Fibroblast of pulmonary artery (primary cell): ENCODE measurements at places on chromosomes 4 and X.

DNA sequence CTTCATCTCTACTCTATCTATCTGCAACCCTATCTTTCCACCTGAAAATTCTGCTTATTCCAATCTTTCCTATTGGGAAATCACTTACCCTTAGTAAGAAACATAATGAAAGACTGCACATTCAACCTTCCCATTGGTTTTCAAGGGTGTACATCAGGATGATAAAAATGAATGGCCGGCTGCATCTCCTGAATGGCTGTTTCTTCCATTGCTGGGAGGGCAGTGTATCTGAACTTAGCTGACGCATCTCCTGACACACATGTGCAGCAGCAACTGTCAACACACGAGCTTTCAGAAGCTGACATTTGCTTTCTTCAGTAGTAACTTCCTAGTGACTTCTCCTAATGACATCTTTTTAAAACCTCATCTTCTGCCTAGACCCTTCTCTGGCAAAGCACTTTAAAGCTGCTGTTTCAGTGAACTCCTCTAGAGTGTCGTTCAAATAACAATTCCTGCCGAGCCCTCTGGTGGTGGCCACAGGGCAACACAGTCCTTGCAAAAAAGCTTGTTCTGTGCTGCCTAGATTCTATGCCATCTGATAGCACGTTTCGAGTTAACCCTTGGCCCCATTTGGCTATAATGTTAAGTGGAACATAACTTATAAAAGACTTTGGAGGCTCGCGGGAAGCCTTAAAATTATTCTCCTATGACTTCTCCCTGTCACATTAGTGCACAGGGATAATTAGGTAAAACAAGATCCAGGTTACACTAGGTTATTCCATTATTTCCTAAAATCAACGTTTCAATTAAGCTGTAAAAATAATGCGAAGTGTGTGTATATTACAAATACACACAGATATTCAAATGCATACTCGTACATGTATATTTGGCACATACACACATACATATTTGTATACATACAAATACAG, 2340.7 kb downstream of the PCDH7 start:
- peak; percentile 70 for DNase-seq

GRCh38 chrX:8390771-8391170, 73.9 kb upstream of the VCX3B start:
- no peak for DNase-seq

GRCh38 chrX:40205471-40205870, 107.7 kb upstream of the BCOR start:
- no peak for DNase-seq

GRCh38 chr4:182645511-182645910, 271.7 kb downstream of the DCTD start:
- DNase-seq: peak; percentile 27

- DNase-seq: no peak
Observed at GRCh38 chr4:165780735-165781134, 92.3 kb upstream of the TLL1 start.

DNA sequence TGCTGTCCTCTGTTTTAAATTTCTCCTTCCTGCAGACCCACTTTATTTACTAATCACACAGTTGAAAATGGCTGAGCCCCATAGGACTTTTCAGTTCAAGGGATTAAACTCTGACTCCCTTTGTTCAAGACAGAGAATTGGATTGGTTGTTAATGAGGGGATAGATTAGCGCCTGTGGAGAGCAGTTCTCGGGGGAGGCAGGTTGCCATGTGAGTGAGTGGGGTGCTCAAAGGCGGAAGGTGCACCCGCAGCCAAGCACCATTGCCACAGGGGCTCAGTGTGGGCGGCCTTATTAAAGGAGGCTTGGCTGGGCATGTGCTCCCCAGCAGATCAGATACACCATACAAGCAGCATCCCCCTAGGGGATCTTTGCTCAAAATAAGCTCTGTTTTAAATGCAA, 7.9 kb upstream of the CBR4 start:
- DNase-seq: no peak
